ENCODE measurements at places on chromosomes 7 and 10.

GRCh38 chr10:12109286-12109685 is 20.2 kb upstream of the SEC61A2 start:
- no peak for DNase-seq

DNA sequence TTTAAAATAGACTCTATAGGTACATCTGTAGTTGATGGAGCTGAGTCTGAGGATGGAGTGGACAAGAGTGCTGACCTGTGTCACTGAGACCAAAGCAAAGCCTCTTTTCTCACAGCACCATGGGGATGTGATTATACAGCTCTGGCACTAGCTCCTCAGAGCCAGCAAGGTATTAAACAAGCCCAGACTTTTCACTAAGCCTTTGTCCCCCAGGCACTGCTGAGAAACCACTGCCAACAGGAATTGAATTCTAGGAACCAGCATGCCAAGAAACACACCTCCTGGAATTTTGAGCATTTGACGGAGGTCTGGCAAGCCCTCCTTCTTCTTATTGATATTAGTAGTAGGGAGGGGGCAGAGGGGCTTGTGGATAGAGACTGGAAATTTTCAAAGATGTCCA is 147.0 kb downstream of the C1GALT1 start:
- DNase-seq = peak; percentile 20

GRCh38 chr7:154789404-154789803 is 213.5 kb downstream of the PAXIP1 start:
- no peak for DNase-seq

DNA sequence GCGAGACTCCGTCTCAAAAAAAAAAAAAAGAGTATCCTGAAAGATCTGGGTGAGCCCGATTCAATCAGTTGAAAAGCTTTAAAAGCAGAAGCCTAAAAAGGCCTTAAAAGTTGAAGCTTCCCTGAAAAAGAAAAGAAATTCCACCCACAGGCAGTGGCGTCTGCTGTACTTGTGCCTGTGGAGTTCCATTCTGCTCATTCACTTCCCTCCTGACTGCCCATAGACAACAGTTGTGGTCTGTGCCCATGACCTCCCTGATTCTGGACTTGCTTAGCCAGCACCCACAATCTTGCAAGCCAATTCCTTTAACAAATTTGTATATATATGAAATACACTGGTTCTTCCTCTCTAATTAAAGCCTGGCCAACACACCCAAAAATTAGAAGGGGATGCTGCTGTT is 141.7 kb downstream of the DLG5 start:
- DNase-seq = no peak

GRCh38 chr7:33771422-33771821 is 133.9 kb upstream of the BMPER start:
- DNase-seq = no peak

DNA sequence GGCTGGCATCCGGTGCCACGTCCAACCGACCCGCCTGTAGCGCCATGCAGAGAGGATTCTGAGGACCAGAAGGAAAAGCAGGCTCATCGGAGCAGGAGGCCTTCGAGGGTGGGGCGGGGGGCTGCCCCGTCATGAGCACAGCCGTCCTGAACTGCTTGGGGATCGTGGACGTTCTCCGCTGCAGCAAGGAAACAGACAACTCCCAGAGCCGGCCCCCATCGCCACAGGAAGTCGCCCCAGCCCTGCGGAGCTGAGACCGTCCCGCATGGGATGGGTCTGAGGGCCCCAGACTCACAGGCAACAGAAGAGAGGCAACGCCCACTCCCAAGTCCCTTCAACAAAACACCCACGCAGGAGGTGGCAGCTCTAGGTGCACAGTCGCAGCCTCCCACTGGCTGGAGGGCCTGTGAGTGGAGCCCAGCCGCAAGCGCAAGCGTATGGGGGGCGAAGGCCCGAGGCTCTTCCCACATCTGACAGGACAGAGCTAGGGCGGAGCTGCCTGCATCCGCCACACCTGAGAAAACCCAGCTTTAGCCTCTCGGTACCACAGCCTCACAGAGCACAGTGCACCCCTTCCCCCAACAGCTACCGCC is 64.7 kb upstream of the TNRC18 start:
- no peak for DNase-seq

GRCh38 chr7:25636871-25637283 is 408.6 kb upstream of the NPVF start:
- no peak for DNase-seq

GRCh38 chr10:35413985-35414861 is 77.9 kb downstream of the CCNY start:
- no peak for DNase-seq

DNA sequence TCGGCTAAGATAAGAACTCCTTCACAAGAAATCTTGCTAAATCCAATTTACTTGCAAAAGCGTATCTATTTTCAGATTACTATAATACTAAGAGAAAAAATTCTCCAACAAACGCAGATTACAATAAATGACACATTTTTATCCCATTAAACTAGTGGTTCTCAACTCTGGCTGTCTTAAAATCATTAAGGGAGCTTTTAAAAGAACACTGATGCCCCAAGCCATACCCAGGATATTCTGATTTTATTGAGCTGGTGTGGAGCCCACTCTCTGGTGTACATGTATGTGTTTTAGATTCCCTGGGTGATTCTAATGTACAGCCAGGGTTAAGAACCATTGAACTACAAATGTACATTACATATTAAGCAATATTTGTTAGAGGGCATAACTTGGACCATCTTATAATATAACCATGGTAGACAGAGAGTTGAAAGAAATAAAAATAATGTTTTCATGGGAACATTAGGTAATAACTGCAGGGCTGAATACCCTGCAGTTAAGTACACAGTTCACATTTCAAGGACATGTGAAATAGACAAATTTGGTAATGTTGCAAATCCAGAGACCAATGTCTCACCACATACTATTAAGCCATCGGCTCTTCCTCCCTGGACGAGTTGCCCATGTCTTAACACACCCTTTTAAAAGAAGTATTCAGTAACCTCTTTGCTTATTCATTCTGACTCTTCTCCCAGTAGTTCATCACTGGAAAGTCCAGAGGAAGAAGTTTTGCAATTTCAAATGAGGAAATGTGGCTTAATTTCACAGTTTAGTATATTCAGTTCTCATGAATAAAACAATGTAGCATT is 6.2 kb downstream of the GSAP start:
- DNase-seq = no peak

GRCh38 chr10:128860574-128860973 is 606.5 kb upstream of the MGMT start:
- no peak for DNase-seq

- DNase-seq = no peak
Observed at GRCh38 chr10:31395695-31396094, 76.7 kb downstream of the ZEB1 start.

DNA sequence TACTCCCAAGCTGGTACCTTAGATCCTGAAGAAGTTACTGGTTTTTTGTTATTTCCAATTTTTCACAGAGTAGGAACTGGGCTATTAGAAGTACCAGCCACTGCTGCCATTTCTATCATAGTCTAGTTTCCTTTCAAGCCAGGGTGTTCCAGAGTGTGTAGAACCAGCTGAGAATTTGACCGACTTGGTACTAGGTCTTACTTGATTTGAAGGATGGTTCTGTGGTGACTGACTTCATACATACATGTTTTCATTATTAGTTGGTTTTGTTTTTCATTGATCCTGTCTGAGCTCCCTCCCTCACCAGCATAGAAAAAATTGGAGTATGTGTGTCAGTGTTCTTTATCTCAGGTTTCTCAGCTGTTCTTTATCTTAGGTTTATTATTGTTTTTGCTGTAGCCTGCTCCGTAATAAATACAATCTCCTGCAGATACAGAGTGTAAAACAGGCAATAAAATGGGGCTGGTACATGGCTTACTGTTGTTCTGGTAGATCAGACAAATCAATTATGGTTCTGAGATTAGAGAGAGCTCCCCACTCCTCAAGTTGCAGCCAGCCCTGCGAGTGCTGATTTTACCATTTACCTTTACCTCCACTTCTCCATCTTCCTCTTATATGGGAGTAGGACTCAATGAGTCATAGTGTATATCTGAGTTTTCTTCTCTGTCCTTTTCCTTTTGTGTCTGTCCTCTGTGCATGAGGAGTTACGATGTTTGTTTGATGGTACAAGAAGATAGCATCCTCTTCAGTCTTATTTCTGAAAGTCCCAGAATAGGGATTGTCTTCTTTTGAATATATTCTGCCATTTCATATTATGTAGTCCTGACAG is 122.6 kb downstream of the LRRC4 start:
- DNase-seq = no peak

DNA sequence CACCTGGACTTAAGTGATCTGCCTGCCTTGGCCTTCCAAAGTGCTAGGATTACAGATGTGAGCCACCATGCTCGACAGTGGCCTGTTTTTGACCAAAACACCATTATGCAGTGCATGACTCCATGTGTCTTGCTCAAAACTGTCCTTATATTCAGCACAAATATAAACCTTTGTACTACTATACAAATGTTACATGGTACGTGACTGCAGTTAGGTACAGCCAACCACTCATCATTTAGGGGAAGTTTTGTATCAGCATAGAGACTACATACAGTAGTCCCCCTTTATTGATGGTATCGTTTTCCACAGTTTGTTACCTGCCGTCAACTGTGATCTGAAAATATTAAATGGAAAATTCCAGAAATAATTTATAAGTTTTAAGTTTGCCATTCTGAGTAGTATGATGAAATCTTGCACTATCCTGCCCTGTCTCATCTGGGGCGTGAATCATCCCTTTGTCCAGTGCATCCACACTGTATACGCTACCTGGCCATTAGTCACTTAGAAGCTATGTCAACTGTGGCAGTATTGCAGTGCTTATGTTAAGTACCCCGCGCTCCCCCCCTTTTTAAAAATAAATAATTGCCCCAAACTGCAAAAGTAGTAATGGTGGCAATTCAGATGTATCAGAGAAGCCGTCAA is 23.3 kb upstream of the ZNF282 start:
- DNase-seq = no peak

DNA sequence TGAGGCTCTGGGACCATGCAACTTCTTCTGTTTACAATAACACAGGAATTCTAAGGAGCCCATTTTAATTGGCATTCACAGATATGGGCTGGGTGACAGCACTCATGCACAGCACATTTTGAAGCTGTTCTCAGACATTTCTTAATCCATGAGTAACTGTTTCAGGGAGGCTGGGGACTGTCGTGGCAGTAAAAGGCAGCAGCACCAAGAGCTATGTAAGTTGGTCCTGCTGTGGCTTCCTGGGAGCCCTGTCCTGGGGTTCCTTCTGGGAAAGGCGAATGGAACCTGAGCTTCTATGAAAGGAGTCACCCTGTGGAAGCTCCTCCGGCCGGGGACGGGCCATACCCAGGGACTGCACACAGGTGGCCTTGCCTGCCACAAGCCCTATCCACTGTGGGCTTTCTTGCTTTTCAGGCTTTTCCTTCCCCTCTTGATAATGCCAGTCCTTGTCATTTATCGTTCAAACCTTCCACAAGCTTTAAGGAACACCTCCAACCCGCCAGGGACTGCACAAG is 40.5 kb downstream of the COBL start:
- DNase-seq = no peak

DNA sequence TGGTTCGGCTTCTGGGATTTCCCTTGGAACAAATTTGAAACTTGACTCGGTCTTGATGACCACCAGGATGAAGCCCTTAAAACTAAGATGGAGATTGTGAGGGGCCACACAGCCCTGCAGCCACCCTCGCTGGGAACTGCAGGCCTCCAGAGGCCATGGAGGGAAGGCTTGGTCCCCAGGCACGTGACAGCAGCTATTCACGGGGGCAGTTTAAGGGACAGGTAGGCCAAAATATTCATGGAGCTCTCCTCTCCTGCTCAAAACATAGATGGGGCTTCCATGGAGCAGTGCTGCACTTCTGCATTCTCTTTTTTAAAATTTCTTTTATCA is 137.0 kb downstream of the ADCY1 start:
- no peak for DNase-seq

DNA sequence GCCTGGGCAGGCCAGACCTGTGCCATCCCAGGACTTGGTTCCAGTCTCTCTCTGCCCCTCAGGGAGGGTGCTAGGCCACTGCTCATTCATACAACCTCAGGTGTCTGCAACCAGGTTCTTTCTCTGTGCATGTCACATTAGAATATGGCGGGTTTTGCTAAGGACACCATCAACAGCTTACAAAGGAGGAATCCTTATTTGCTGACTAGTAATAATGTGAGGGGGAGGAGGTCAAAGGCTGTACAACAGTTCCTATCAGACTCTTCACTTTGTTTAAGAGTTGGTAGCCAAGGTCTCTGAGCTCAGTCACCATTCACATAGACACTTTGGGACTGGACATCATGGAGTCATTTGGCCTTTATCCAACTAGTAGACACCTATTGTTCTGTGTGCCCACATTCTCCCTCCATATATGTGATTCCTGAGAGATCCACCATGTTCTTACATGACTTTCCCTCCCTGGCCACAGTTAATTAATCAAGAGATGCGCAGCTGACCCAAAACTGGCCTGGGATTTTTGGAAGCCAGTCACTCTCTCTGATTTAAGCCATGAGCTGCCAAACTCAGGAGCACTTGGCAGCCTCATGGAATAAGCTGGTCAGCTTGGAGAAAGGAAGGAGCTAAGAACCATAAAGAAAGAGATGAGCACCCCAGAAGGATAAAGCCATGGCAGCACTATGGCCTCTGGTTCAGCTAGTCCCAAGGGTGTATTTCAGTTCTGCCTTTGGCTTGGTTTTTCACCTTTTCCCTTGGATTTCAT is 51.2 kb downstream of the DPCD start:
- DNase-seq = no peak

DNA sequence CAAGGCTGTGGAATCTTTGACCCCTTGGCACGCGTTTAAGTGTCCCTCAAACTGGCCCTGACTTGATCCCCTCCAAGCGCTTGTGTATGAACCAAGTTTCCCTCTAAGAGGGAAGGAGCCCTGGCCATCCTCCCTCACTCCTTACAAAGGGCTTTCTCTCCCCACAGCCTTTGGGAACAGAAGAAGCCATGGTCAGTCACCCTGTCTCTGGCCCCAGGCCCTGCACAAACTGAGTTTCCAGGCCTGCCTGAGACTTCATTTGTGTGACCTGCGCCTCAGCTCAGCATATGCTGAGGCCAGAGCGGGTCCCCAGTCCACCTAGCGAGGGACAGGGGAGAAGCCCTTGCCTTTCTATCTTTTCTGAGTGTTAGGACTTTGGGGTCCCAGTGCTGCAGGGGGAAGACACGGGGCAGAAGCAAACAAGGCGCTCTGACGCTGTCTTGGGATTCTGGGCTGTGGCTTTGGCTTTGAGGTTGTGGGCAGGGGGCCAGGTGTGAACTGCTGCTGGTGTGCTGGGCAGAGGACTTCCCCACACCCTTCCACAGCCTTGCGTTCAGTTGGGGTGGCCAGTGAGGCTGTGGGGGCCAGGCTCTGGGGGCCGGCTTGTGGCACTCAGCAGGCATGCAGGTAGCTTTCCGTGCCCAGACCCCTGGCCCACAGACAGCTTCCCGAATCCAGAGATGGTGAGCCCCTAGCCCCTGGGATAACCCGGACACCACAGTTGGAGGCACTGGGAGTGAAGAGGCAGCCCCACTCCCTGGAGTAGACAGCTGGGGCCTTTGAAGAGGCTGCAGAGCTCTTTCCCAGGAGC is 1.5 kb downstream of the RET start:
- DNase-seq = no peak

- no peak for DNase-seq
Observed at GRCh38 chr7:114392686-114393085, 21.9 kb upstream of the FOXP2 start.

GRCh38 chr10:122222638-122223037 is 48.5 kb upstream of the BTBD16 start:
- DNase-seq = no peak

All from NCI-H1105 treated with DMSO at 0.1 percent for 48 hours (cell line).